ENCODE measurements at places on chromosomes 7 and 10. TPM values are rescaled to one million over a fixed set of nuclear protein-coding genes. Genes with fewer than 3 reads are reported as not detected.

GRCh38 chr7:86152926-86153325 is 490.8 kb upstream of the GRM3 start:
- DNase-seq = no peak

The CTTNBP2 gene
- 2.9 TPM for total RNA-seq

DNA sequence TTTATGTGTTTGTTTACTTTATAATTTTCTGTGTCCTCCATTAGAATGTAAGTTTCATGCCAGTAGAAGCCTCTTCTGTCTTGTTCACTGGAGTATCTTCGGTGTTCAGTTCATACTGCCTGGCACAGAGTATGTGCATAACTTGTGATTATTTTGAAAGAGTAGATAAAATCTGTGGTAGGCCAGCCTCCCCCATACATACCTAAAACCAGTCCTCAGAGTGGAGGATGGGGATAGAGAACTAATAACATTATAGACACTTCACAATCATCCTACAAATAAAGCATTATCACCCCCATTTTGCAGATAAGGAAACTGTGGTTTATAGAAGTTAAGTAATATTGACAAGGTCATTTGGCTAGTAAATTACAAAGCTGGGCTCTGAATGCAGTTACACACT is 28.0 kb downstream of the VIM start:
- no peak for DNase-seq

DNA sequence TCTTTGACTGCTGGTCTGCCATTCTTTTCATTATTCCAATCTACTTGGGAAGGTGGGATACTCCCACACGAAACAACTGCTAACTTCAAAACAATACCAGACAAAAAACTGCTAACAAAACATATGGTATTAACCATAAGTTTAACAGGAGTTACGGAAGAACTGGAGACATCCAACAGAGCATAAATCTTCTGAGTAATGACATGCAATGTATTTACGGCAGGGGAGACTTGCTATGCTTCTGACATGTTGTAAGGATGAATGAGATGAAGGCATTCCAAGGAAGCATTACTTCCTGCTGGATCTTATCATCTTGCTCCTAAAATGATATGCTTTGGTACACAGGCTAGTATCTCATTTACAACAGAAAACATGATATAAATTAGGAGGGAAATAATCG is 85.8 kb downstream of the ZNF92 start:
- no peak for DNase-seq

GRCh38 chr7:128003167-128003566 is 28.1 kb downstream of the LRRC4 start:
- no peak for DNase-seq

DNA sequence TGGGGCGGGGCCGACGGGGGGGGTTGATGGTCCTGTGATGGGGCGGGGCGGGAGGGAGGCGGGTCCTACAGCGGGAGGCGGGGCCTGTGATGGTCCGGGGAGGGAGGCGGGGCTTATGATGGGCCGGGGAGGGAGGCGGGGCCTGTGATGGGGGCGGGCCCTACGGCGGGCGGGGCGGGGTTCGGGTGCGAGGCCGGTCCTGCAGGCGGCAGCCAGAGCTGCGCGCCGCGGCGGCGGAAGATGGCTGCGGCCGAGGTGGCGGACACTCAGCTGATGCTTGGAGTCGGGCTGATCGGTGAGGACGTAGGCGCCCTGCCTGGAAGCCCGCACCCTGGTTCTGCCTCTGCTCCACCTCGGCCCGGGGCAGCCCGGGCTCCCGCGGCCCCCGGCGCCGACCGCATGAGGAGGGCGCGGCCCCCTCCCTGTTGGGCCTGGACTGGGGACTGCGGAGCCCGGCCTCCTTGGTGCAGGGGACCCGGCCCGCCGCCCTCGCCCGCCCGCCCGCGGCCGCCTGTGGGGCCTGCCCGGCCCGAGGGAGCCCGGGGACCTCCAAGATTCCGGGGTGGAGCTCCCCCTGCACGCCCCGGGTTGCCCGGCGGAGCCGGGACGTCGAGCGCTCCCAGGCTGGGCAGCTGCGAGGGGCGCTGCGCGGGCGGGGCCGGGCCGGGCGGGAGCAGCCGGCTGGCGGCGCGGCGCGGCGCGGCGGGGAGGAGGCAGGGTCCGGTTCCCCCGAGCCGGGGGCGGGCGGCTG is at the start of gene DENND10:
Gene DENND10, plus strand, starts transcription at position 211 of the 751 bp plus-strand sequence. Its CDS starts 30 bp downstream, at position 241.
- peak; percentile 99 for DNase-seq

- DNase-seq = no peak
These were observed 367.8 kb upstream of the C7orf33 start for GRCh38 chr7:148222721-148223120.

- DNase-seq = no peak
These were observed 57.7 kb downstream of the NXPH1 start for GRCh38 chr7:8491106-8491505.

- DNase-seq = peak; percentile 62
These were observed 48.3 kb downstream of the PROSER2 start for GRCh38 chr10:11871466-11871865.

- DNase-seq = peak; percentile 17
These were observed 94.4 kb upstream of the KIF5B start for GRCh38 chr10:32150532-32151101.

The PPP1R3A gene
- total RNA-seq = not detected

- no peak for DNase-seq
These were observed 5.9 kb downstream of the ZKSCAN1 start for GRCh38 chr7:100021297-100021696.

The INHBA gene
- 97.8 TPM for total RNA-seq

The TET1 gene
- 4.0 TPM for total RNA-seq

The PRSS2 gene
- not detected for total RNA-seq

DNA sequence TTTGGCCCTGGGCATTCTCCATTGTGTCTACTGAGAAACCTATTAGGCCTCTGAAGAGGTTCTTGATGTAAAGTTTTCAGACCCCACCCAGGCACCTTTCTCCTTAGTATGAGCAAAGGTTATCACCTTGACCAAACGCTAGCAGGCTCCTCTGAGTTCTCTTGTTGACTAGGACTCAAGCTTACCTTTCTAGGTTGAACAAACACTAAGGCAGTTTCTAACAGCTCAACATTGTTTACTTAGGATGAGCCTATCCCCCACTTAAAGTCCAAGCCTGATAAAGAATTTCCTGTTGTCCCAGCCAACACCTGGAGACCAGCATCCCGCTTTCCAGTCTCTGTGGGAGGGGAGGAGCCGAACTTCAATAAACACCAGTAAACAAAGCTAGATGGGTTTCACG is 26.3 kb upstream of the ITGB8 start:
- DNase-seq = no peak

- no peak for DNase-seq
These were observed 130.3 kb downstream of the PKD1L1 start for GRCh38 chr7:47817917-47818316.

DNA sequence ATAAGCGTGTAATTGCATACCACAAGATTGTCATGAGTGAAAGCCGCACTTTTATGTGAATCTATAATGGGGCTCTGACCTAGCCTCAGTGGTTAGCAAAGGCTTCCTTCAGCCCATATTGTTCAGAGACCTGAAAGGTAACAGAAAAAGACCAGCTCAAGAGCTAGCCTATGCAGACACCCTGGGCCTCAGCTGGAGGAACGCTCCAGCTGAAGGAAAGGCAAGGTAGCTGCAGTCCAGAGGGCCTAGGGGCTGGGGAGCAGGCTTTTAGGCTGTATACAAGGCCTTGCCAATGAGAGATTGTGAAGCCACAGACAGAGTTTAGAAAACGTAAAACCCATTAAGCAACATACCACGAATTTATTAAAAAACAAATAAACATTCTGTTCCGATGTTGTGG is 246.6 kb upstream of the GHITM start:
- DNase-seq = no peak

The CCDC172 gene
- not detected for total RNA-seq

DNA sequence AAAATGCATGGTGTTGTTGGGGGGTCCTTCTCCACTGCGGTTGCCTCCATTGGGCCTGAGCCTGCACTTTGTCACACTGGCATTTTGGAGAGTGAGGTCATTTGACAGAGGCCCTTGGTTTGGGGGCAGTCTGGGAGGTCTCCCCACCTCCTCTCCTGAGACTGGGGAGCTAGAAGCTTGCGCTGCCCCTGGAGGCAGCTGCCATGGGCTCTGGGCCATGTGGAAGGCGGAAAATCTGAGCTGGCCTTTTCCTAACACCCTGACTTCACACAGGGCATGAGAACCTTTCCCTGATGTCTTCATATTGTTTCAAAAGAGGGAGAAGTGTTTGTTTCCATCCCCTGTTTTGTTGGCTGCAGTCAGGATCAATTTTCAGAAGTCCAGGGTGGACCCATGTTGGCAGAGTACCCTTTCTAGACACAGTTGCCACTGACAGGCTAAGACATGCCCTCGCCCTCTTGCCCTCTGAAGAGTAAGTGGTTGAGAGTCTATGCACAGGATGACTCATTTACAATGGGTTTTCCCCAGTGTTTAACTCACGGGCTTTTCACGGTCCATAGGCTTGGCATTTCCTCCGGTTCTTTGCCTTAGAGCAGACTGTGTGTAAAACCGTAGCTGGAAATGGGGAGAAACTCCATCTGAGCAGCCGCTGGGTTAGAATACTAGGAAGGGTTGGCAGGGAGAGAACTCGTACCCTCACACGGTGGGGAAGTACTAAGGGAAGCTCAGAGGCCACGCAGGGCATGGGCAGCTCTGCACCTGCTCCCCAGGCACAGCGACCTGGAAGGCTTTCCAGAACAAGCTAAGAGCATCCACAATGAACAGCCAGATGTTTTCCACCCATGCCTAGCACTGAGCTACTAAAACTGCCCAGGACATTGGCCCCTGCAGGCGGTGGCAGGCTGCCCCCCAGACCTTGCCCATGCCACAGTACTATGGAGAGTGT is 655.0 kb downstream of the SDK1 start:
- DNase-seq = no peak

- DNase-seq = no peak
These were observed 21.2 kb downstream of the INPP5A start for GRCh38 chr10:132558516-132559413.

The PON3 gene
- total RNA-seq = 0.88 TPM

DNA sequence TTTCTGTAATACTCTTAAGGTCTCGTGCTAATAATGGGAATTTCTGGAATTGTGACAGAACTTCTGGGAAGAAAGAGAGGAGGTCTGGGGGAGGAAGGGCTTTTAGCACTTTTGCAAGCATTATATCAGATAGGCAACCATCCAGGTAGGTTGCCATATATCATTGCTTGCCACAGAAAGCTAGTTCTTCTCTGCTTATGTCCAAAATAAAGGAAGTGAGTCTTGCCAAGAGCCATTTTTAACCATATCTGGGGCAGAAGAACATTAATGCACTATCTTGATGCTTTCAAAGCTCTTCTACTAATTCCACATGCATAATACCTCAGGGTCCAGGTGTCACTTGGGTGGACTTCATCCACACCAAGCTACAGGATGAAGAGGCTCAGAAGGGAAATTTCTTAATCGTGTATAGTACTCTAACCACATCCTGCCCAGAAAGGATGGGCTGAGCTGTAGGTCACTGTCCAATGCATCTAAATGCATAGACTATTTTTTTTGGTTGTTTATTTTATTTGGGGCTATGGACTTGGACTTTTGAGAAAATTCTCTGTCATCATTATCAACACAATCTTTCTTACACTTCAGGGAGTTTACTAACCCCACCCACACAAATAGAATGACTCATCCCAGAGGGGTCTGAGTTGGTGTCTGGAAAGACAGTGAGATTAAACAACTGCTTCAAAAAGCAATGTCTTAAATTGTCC is 68.9 kb upstream of the ADO start:
- DNase-seq = peak; percentile 18

The KAZALD1 gene
- total RNA-seq = 30.1 TPM

DNA sequence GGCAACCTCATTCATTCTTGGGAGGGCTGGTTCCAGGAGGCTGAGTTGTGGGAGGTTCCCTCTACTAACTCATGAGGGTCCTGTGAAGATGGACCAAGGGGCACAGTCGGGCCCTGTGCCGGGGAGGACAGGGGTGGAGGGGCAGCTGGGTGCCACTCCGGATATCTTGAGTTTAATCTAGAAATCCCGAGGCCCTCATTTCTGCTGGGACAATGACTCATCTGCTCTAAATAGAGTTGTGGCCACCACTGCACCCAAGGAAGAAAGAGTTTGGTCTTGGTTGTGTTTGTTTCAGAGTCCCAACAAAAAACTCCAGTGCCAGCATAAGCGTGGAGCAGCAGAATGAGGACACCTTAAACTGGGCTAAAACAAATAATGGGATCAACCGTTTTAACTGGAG is 82.4 kb downstream of the EBF3 start:
- DNase-seq = no peak

The GPAM gene
- 15.6 TPM for total RNA-seq

DNA sequence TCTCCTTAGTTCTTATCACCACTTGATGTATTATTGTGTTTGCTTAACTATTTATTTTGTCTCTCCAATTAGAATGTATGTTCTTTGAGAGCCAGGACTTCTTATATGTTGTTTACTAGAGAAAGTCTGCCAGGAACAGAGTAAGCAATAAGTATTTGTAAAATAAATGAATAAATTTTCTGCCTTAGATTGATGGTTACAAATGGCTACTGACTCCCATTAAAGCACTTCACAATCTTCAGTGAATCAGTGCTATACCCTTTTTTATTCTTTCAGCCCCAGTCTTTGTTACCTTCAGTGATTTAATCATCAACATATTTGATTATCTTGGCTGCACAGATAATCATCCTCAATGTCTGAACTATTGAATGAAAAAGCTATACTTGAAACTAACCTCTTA is 197.1 kb upstream of the TMEM196 start:
- DNase-seq = no peak

DNA sequence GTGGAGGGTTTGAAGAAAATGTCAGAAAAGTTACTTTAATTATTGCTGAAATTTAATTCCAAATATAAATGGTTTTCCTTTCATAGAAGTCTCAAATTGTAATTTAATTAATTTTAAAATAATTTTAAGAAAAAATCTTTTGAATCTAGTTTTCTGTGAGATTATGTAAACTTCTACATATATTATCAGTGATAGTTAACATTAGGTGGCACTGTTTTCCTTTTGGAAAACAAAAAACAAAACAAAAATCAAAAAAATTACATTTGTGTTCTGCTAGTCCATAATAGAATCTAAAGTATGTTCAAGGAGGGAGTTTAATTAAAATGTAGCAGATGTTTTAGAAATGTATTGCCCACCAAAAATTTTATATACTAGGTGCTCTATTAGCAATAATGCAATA is 1456.7 kb downstream of the REEP3 start:
- no peak for DNase-seq

The ARPC1B gene
- total RNA-seq = 273 TPM

DNA sequence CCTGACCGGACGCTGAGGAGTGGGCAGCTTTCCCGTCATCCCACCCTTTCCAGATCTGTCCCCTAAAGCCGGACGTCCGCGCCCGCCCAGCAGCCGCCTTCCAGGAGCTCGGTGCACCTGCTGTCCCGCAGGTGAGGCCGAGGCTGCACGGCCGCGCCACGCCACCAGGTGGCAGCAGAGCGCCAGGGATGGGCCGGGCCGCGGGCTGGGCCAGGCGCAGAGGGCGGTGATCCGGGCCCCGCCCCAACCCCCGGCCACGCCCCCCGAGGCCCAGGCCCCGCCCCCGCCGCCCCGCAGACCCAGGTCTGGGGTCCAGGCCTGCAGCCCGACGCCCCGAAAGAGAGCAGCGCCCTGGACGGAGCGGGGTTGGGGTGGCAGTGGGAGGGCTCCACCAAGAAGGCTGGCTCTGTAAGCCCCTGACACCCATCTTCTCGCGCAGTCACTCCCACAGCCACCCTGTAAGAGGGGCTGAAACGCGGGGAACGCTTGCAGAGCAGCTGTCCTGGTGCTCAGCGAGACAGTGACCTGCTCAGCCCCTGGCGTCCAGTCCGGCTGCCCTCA is 32.2 kb downstream of the FOXL3 start:
- DNase-seq = peak; percentile 97
